GM12892 (cell line): ENCODE measurements at places on chromosomes 1 and 21.

- peak; percentile 41 for DNase-seq
Measured at GRCh38 chr1:21293537-21294265, 3.4 kb upstream of the ECE1 start.

- DNase-seq = no peak
Measured at GRCh38 chr1:65196926-65197325, 48.9 kb downstream of the AK4 start.

DNA sequence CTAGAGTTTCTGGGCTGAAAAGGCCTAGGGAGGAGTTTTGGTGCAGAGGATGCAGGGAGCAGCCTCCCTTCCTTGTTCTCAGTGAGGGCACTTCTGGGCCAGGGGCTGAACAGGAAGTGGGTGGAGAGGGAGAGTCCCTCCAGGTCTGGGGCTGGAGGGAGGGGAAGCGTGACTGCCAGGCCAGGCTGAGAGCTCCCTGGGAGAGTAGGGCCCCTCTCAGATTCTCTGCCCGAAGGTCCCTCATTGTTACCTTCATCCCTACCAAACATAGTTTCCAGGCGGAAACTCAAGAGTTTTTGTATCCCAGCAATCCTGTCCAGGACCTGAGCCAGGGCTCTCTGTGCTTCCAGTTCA lies 36.8 kb downstream of the CITED4 start:
- peak; percentile 45 for DNase-seq

DNA sequence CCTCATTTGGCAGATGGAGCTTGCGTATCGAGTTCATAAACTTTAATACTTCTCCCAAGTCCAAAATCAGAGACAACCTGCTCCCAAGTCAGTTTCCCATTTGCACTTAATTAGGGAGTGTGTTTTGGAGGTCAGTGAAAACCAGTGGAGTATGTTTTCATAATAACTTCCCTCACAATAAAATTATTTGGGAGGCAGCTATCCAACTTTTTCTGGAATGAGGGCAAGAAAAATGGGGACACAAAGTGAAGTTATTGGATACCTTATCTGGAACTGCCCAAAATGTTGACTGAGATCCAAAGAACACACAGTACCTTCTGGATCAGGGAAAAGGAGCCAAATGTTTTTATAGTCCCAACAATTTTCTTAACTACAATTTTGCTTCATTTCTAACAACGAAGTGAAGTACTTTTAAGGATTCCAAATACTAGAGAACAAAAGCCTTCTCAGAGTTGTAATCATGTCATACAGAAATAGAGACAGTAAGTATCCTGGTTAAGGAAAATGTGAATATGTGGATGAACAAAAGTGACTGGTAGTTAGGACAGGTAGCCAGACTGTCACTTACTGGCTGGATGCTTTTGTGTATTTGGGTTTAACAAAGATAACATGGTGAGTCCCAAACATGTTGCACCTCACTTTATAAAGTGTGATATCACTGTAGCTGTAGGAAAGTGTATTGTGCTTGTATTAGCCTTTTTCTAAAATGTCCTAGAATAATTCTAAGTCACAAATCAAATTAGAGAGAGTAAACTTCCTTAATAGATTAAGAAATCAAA lies 325.0 kb downstream of the HLX start:
- DNase-seq = no peak

GRCh38 chr1:205914730-205915129 lies 28.5 kb downstream of the SLC26A9 start:
- no peak for DNase-seq

DNA sequence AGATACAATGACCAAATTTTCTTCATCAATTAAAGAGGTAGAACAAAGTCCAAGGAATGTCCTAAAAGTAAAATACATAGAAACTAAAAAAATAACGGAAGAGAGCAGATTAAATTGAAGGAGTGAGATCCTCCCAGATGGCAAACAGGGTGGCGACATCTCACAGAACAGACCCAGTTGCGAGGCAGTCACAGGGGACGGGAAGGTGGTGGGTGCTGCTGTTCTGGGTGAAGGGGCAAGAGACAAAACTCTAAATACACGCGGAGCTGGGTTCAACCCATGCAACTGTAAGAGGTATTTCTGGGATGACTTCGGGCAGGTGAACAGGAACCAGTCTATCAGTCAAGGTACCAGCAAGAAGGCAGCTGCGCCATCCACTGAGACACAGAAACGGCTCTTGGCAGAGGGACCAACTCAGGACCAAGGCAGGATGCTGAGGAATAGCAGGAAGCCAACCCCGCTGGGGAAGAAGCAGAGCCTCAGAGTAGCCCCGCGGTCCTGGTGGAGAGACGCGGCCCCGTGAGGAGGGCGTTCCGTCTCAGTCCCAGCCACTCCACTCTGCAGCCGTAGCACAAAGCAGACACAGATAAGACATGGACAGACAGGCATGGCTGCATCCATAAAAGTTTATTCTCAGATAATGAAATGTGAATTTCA lies 32.2 kb downstream of the WDR4 start:
- DNase-seq = no peak

- DNase-seq = no peak
Measured at GRCh38 chr1:7628273-7628672, 142.8 kb upstream of the VAMP3 start.

GRCh38 chr21:31366825-31367224 lies 22.8 kb upstream of the TIAM1 start:
- DNase-seq = no peak
